ENCODE measurements at places on chromosomes 1 and 21.
A peak's percentile ranks its signal among the peaks of the same experiment; 100 is the strongest.

DNA sequence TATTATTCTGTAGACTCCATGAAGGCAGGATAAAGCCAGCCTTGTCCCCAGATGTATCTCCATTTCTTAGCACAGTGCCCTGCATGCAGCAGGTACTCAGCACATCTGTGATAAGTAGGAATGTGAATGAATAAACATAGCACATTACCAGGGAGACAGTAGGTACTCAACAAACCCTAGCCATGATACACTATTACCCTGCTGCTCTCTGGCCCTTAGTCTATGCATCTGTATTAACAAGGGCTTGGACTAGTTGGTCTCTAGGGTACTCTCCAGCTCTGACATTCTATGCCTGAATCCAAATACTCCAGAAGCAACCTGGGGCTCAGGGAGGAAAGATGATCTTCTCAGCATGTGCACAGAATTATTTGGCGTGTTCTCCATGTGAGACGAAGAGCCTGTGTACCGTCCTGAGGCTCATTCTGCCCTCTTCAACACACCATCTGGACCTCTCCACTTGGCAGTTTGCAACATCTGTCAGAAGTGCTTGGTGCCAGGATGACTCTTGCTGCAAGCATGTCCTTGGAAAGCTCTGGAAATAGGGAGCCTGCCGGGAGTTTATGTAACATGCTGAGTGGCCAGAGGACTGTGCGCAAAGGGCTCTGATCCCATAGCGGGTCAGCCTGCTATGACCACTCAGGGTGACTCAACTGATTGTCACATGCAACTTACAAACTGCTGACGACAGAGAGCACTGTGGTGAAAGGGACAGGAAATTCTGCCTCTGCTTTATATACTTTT, 228.2 kb upstream of the USP24 start:
- peak; percentile 86 for DNase-seq

GRCh38 chr1:181208083-181208482, 119.6 kb downstream of the IER5 start:
- DNase-seq, result no peak

DNA sequence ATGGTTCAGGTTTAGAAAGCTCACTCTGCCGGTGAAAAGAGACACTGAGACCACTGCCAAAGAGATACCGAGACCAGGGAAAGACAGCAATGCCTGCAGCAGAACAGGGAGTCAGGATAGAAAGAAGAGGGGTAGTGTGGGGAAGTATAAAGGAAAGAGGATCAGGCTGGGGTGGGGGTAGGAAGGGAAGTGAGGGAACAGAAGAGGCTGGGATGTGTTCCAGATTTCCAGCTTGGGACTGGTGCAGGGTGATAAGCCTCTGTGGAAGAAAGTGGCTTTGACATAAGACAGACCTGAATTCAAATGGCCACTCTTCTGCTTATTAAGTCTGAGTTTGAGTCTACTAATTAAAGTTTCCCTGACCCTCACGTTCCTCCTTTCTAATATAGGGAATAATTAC, 105.9 kb downstream of the PIK3R3 start:
- no peak for DNase-seq

DNA sequence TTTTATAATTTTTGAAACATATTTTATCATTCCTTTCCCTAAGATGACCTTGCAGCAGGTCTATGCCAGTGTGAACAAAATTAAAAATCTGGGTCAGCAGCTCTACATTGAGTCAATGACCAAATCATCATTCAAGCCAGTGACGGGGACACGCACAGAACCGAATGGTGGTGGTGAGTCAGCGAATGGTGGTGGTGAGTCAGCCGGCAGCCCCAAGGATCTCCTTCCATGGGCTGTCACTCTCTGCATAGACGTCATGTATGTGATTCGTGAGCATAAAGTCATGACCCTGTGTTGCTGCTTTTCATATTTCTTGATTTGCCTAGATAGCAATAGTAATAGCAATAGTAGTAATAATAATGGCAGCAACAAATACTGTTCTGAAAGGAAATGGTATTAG, 26.3 kb downstream of the PER3 start:
- DNase-seq, result peak; percentile 35

- DNase-seq, result no peak
These were observed 45.9 kb downstream of the KIRREL1 start for GRCh38 chr1:158039380-158039779.

DNA sequence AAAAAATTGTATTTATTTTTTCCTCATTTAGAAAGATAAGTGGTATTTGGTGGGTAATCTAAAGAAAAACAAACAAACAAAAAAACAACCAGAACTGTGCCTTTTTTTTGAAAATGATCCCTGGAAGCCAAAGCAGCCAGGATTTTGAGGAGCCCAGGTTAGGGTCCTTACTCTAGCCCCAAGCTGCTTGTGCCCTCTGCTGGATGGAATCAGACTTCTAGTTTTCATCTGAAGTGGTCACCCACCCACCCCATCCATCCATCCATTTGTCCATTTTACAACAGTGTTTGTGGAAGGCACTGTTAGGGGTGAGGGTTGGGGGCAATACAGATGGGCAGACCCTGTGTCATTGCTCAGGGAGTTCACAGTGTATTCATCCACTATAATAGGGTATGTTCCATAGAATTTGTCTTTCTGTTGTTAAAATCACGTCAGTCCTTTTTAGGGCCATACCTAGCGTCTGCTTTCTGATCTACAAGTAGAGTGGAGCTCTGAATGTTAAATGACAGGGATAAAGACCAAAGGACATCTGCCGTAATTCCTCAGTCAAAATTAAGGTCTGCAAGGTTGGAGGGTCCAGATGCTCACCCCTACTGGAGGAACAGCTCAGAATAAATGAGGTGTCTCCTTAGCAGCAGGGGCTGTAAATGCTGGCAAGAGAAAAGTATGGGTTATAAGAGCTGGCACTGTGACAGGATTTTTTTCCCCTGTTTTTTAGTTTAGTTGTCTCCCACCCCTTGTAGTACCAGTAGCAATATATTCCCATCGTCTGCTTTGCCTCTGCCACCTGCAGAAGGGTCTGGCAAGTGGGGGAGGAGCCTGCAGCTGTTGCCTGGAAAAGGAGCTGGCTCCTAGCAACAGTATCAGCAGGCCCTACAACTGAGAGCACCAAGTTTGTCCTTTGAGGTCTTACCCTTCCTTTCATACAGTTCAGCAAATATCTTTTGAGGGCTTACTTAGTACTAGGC, 3.2 kb downstream of the LRRC42 start:
- DNase-seq, result no peak

Data from fibroblast of skin of left biceps (primary cell).